ENCODE measurements at places on chromosomes 16 and 17. TPM values are rescaled to one million over a fixed set of nuclear protein-coding genes. Genes with fewer than 3 reads are reported as not detected.
A peak's percentile ranks its signal among the peaks of the same experiment; 100 is the strongest.

GRCh38 chr16:84597931-84598351, 19.9 kb downstream of the COTL1 start:
- no peak for DNase-seq

DNA sequence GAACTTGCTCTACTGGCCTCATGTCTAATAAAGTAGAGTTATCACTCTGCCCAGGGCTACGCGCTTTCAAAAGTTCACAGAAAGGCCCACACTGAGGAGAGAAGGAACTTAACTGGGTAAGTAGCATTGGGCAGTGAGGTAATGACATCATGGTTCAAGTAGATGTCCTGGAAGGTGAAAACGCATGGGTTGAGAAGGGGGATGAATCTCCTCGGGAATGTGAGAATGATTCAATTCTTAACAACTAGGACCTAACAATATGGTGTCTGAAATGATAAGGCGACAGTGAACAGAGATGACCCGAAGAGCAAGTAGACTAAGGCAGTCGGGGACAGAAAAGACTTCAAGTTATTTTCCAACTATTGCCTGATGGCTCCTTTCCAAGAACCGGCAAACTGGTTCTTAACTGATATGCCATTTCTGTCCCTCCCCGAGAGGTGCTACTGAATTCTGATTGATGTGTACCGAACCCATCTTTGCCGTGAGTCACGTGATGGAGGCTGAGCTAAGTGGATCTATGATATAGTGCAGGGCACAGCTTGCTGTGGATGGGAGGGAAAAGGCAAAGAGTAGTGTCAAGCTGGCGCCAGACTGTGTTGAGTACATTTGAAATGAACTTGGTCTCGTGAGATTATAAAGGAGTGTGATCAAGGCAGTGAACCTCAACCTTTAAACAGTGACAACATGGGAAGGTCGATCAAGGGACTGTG, 44.1 kb downstream of the MARCHF10 start:
- DNase-seq = no peak

DNA sequence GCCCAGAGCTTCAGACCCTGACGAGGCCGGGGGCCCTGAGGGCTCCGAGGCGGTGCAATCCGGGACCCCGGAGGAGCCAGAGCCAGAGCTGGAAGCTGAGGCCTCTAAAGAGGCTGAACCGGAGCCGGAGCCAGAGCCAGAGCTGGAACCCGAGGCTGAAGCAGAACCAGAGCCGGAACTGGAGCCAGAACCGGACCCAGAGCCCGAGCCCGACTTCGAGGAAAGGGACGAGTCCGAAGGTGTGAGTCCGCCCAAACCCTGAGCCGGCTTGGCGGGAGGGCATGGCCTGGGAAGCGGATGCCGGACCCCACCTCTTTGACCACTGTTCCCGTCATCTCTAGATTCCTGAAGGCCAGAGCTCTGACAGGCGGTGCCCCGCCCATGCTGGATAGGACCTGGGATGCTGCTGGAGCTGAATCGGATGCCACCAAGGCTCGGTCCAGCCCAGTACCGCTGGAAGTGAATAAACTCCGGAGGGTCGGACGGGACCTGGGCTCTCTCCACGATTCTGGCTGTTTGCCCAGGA, 4.4 kb downstream of the NOL3 start:
- DNase-seq = no peak

GRCh38 chr17:64186171-64187092, 56.5 kb upstream of the ERN1 start:
- DNase-seq = no peak

- no peak for DNase-seq
Measured at GRCh38 chr17:49977463-49978389, 8.7 kb downstream of the DLX4 start.

DNA sequence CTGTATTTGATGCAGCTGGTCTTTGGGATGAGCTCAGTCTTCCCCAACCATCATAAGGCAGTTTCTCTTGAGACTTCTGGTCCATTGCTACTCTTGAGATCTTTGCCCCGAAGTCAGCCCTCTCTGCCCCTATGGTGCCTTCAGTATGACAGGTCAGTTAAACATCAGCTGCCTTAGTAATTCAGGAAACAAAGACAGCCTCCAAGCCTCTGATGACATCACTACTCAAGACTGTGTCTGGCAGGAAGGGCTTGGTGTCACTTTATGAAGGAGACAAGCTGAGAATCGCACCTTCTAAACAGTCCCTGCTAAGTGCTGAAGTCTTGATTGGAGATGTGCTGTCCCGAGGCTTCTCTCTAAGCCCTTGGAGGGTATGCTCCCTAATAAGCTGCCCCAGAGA, 104.9 kb upstream of the TBX2 start:
- DNase-seq = peak; percentile 26

DNA sequence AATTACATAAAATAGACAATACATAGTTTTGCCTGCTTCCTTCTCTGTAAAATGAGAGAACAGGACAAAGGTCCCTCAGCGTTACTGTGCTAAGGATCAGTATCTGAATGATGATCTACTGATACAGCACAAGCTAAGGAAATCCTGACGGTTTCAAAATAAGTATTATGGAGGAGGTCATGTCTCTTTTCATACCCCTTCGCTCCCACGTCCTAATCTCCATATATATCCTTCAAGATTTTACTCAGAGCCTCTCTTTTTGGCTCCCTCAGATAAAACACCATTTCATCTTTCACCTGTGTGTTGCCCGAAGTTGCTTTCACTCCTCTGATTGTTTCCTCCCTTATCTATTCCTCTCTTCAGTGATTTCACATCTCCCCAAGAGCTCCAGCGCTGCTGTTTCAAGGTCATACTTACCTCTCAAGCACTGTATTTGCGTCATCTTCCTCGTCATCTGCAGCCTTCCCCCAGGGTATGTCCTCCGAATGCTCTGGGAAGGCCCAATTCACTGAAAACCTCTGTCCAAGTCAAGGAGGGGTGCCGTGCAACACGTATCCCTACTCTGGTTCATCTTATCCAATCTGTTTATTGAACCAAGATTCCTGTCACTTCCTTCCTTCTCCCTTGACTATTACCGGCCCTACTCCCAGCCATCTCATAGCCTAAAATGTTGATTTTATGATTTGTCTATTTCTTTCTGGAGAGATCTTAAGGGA, 1.2 kb upstream of the BLTP2 start:
- DNase-seq = peak; percentile 84

DNA sequence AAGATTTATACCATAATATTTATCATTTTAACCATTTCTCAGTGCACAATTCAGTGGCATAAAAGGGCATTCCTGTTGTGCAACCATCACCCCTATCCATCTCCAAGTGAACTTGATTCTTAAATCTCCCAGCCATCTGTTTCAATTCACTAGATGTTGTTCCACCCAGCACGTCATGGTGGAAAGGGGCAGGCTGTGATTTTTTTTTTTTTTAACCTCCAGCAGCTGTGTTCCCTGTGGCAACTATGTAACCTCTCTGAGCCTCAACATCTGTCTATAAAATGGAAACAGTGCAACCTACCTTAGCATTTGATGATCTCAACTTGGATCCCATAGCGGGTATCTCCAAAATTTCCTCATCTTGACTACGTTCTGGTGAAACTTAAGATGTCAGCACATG, 604.5 kb downstream of the WWOX start:
- no peak for DNase-seq

- no peak for DNase-seq
Measured at GRCh38 chr17:13665872-13666635, 64.3 kb upstream of the HS3ST3A1 start.

DNA sequence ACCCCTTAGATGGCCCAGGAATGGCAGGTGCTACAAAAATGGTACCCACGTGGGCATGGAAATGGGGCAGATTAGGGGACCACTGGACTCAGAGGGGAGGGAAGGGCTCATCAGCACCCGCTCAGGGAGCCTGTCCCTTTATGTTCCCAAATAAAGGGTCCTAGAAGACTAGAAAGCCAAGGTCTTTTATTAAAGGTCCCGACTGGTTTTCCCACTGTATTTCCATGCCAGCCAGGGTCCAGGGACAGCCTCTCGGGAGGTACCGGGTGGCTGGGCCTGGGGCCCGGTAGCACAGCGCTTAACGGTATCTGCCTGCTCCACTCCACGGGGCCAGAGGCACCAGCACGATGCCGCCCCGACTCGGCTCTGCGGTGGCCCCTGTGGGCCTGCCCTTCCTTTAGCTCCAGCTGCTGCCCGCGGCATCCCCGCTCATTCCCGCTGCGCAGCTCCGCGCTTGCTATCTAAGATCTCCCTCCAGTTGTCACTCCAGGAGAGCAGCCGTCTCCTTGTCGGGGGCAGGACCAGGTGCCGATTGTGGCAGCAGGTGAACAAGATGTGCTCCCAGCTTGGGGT, 1.4 kb downstream of the NT5C start:
- DNase-seq = no peak

DNA sequence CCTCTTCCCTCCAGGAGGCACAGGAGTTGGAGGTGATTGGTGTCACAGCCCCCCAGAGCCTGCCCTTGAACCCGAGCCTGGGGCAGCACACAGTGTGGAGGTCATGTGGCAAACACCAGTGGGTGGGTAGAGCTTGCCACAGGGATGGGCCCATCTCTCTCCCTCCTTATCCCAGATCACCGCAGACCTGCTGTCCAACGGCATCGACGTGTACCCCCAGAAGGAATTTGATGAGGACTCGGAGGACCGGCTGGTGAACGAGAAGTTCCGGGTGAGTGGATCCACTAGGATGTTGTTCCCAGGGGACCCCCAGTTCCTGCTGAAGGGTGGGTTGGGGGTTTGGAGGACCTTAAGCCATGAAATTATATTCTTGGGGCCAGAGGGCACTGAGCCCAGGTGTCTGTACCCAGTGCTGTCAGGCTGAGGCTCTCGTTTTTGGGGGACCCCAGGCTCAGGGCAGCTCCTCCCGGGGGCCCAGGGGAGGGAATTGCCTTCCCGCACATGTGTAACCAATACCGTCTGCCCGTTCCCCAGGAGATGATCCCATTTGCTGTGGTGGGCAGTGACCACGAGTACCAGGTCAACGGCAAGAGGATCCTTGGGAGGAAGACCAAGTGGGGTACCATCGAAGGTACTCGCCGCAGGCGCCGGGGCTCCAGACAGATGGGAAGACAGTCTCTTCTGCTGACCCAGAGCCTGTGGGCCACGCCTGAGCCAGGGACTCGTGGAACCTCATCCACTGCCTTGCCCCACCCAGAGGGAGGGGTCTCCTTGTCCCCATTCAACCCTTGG, 351.9 kb downstream of the SEC14L1 start:
- no peak for DNase-seq

DNA sequence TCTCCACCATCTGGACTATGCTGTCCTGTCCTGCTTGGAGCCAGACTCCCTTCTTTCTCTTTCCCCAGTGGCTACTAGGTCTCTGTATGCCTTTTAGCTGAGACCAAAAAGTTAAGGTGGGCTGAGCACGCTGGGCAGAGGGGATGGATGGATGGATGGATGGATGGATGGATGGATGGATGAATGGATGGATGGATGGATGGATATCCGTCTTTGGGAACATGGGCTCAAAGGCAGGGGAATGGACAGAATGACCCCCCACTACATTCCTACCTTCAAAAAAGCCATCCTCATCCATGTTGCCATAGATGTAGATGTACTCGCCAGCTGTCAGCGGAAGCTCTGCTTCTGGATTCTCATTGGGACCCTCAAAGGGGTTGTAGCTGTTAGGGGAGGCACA, 12.8 kb downstream of the TSPOAP1 start:
- DNase-seq = no peak

DNA sequence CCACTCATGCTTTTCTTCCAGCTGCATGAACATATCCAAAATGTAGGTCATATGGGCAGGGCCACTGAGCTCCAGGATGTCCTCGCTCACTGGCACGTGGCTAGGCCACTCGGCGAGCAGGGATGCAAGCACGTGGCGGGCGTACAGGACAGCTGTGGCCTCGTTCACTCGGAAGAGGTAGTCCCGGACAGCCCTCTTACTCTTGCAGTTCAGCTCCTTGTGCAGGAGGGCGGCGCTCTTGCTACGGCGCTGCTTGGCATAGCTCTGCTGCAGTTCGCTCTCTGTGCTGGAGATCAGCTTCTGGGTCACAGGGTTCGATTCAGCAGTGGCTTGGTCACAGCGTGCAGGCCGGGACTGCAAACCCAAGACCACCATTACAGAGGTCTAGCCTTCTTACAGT, 53.1 kb upstream of the ATP2A3 start:
- no peak for DNase-seq

DNA sequence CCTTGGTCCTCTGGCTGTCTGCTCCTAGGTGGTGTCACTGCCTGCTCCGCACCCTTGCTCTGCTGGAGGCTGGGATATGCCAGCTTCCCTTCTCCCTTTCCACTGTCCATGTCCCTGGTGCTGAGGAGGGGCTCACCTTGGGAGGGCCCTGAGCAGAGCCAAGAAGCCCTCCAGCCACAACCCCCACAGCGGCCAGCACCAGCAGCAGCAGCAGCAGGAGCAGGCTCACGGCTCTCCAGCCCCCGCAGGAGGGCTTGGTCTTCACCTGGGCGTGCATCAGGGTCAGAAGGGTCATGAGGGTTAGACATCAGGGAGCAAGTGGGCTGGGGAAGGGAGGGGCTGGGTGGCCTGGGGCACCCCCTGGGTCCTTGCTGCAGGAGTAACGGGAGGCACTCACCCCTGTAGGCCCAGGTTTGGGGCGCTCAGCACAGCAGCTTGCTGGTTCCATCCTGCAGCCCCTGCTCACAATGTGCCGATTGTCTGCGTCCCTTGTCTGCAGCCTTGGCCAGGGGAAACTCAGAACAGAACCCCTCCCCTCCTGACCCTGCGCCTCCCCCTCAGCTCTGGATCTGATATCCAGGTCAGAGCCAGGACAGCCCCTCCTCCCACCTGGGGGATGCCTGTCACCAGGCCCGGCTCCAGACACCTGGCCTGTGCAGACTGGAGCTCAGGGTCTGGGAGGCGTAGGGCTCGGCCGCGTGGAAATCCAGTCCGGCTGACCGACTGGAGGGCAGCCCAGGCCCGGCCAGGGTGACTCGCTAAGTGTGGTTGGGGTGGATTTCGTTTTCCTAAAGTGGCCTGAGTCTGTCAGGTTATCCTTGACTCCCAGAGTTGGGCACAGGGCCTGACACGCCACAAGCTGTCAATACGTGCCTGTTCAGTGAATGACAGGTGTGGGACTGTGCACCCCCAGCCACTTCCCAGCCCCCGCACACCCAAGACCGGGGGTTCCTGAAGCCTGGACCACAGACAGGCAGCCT, at the start of gene BRICD5:
BRICD5 (minus strand) TSS at position 478 of the 980 bp plus-strand sequence; CDS start at position 448, 30 bp downstream.
- no peak for DNase-seq

- no peak for DNase-seq
Measured at GRCh38 chr17:10836966-10837590, 809 bp downstream of the PIRT start.

DNA sequence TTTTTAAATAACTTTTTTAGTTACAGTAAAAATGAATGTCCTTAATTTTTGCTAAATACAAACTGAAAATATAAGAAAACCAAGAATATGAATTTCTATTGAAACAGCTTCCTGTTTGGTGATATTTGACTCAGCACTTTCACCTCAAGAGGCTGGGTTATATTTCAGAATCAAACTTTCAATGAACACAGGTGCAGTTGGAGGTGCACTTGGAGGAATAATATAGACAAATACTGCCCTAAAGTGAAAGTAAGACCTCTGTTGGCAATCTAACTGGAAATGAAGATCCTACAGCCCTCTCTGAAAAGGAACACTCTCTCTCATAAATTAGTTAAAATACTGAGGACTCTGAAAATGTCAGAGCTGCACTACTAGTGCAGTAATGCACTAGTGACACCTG, 106.2 kb downstream of the BRIP1 start:
- DNase-seq = no peak

The XPO6 gene
- total RNA-seq = 98.1 TPM

The MYL4 gene
- not detected for total RNA-seq

The CBX4 gene
- 88.2 TPM for total RNA-seq

The ADGRG1 gene
- total RNA-seq = 20.2 TPM

The SLC38A7 gene
- 22.2 TPM for total RNA-seq

The TERB1 gene
- 0.20 TPM for total RNA-seq

The ATP1B2 gene
- not detected for total RNA-seq

The GALK1 gene
- total RNA-seq = 21.6 TPM

The TMC5 gene
- total RNA-seq = 0.43 TPM
